ENCODE measurements at places on chromosomes 4 and X.

DNA sequence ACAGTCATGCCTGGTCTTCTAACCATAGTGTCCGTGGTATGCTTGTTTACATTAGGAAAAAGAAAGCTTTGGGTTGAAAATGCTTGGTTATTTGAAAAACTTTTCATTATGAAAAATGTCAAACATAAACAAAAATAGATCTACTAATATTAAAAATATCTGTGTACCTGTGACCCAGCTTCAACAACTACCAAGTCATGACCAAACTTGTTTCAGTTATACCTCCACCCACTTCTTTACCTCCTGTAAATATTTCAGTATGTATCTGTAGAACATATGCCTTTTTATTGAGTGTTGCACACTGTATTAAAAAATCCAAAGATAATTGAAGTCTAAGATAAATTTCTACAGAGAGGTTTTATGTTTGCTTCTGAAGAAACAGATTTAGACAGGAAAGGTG lies 153.7 kb upstream of the GYPA start:
- DNase-seq, result no peak

DNA sequence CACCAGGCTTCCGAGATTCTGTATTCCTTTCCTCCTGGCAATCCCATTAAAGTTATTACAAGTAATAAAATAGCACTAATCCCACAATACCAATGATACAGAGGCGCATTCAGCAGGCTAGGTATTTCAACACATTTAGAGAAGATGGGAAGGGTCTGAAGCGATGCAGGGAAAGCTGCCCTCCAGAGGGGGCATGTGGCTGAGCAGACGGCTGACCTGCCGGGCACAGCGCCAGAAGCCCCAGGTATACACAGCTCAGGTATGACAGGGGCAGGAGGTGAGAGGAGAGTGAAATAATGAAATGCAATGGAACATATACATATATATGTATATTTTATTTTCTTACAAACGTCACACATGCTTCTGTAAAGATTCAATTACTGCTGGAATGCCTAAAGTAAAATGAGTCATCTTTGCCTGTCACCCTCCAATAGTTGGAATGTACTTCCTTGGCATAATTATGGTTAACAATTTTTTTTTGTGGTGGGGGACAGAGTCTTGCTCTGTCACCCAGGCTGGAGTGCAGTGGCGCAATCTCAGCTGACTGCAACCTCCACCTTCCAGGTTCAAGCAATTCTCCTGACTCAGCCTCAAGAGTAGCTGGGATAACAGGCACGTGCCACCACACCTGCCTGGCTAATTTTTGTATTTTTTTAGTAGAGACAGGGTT lies 21.3 kb upstream of the CDKN2AIP start:
- DNase-seq, result no peak

GRCh38 chr4:52664479-52664878 lies 5.4 kb upstream of the USP46 start:
- no peak for DNase-seq

- no peak for DNase-seq
Measured at GRCh38 chr4:151568966-151569365, 160.0 kb downstream of the FHIP1A start.

DNA sequence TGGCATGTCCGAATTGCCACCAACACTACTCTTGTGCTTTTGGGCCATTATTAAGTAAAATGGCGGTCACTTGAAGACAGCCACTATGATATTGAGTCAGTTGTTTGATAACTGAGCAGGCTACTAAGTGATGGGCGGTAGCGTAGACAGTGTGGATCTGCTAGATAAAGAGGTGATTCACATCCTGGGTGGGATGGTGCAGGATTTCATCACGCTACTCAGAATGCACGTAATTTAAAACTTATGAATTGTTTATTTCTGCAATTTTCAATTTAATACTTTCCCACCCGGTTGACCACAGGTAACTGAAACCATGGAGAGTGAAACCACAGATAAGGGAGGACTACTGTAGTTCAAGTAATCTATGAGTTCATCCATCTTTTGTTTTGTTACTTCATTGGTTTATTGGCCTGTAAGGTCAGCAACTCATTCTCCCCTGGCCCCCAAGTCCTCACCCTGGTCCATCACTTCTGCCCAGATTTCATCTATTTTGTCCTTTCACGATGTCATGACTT lies 2.9 kb downstream of the ARAF start:
- DNase-seq, result no peak

DNA sequence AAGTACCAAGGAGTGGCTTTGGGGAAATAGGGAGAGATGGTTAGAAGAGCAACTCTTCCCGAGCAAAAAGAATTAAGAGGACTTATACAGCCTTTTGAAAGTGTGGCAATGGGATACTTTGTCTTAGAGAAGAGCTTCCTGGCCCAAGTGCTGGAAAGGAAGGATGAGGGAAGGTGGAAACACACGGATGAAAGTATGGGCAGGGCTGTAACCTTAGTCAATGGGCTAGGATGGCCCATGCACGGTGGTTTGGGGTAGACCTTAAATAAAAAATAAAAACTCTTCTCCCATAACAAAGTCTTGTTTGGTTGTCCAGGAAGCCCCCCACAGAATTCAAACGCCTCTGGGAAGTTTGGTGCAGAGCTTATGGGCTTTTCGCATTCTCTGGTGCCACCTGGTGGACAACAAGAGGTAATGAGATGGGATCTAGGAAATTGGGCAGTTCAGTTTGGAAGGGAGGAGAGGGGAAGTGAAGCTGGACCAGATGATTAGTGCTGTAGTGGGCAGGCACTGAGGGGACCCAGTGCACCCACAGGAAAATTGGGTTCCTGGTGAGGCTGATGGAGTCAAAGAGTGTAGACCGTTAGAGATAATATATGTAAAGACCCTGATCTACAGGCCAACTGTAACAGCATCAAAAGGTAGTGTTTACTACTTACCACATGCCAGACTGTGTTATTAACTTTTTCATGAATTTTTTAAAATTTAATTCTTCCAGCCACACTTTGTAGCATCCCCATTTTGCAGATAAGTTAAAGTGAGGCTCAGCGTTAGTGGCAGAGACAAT lies 13.8 kb upstream of the ENOX2 start:
- peak; percentile 54 for DNase-seq

- no peak for DNase-seq
Measured at GRCh38 chrX:46380148-46380752, 165.0 kb downstream of the ZNF674 start.

GRCh38 chr4:91997045-91997444 lies 306.7 kb upstream of the GRID2 start:
- DNase-seq, result no peak
